ENCODE measurements at places on chromosomes 7 and 10.

GRCh38 chr7:116515584-116515983, 9.3 kb upstream of the CAV1 start:
- DNase-seq = no peak

GRCh38 chr7:121202834-121203233, 126.0 kb upstream of the WNT16 start:
- DNase-seq = no peak

- DNase-seq = no peak
Observed at GRCh38 chr7:117135553-117135891, 182.2 kb downstream of the ST7 start.

GRCh38 chr10:63396133-63396761, 69.5 kb downstream of the JMJD1C start:
- DNase-seq = no peak

DNA sequence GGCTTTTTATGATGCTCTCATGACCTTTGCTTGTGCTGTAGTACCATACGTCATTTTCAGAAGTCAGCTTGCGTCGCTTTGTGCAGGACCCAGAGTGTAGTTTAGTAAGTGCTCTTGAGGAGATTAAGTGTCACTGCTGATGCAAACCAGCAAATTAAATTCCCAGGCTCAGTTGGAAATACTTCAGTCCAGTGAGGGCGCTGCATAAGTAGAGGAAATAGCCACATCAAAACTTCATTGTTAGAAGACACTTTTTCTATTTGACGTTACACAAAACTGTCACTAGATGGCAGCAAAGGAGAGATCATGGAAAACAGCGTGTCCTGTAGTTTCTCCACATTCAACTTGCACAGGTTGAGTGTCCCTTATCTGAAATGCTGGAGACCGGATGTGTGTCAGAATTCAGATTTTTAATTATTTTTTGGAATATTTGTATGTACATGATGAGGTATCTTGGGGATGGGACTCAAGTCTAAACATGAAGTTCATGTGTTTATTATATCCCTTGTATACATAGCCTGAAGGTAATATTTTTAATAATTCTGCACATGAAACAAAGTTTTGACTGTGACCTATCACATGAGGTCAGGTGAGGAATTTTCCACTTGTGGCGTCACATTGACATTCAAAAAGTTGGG, 7.9 kb downstream of the ZNF22 start:
- no peak for DNase-seq

DNA sequence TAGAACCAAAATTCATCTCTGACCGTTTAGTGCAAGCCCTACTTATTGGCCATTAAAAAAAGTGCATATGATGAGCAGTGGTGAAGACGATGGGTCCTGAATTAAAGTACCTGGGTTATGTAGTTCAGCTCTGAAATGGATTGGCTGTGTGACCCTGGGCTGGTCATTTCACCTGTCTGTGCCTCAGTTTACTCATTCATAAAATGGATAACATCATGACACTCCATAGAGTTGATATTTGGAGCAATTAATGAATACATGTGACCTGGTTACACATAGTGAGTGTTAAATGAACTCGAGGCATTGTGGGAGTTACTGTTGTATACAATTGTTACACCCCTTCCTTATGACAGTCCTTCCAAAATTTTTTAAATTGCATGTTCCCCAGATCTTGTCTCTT, 9.1 kb downstream of the MAP3K8 start:
- no peak for DNase-seq
